ENCODE measurements at places on chromosomes 7 and 10.

GRCh38 chr7:76023002-76023401 lies 24.8 kb downstream of the STYXL1 start:
- no peak for DNase-seq

- DNase-seq = no peak
These were observed 200.0 kb downstream of the XPNPEP1 start for GRCh38 chr10:109723305-109723704.

- DNase-seq = no peak
These were observed 78.3 kb downstream of the BICC1 start for GRCh38 chr10:58590924-58591323.

- no peak for DNase-seq
These were observed 7.8 kb upstream of the ZNF485 start for GRCh38 chr10:43598446-43598845.

DNA sequence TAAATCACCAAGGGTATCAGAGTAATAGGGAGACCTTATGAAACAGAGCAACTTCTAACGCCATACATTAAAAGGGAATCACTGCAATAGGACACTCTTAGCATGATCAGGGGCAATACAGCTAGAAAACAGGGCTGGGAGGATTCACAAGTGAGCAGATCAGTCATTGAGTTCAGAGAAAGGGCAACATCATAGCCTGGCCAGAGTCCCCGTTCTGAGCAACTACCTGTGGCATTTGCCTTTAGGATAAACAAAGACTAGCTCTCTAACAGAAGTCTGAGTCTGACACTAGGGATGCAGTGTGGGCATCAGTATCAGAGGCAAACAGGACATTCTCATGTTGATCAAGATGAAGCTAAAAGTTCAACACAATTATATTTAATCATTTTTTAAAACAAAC lies 297.9 kb downstream of the DGKB start:
- DNase-seq = no peak

DNA sequence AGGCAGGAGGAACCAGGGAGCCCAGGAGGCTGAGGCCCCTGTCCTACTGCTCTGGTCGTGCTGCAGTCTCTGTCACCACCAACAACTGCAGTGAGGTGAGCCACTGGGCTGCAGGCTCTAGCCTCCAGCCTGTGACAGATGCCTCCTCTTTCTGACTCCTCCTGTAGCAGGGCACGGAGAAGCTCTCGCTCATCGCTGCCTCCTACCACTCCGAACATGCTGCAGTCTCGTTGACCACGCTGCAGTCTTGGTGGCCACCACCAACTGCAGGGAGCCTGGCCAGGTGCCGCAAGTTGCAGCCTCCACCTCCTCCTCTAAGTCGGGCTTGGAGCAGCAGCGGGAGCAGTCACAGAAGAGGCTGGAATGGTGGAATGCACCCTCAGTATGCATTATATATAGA lies 22.1 kb upstream of the VOPP1 start:
- DNase-seq = no peak

- DNase-seq = no peak
These were observed 142.7 kb upstream of the FZD8 start for GRCh38 chr10:35784751-35785150.

DNA sequence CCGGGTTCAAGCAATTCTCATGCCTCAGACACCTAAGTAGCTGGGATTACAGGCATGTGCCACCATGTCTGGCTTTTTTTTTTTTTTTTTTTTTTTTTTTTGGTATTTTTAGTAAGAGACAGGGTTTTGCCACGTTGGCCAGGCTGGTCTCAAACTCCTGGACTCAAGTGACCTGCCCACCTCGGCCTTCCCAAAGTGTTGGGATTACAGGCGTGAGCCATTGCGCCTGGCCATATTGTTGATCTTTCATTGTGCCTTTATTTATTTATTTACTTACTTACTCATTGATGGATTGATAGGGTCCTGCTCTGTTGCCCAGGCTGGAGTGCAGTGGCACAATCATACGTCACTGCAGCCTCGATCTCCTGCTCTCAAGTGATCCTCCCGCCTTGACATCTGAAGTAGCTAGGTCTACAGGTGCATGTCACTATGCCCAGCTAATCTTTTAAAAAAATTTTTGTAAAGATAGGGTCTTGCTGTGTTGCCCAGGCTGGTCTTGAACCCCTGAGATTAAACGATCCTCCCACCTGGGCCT lies 30.4 kb downstream of the SVIL start:
- no peak for DNase-seq

Data from stimulated activated CD4-positive, alpha-beta T cell treated with anti-CD3 and anti-CD28 coated beads, Interleukin-2, amount 100 ng/mL, for 24 hours (primary cell).